PC-3 (cell line): ENCODE measurements at places on chromosomes 5 and 9. TPM values are rescaled to one million over a fixed set of nuclear protein-coding genes. Genes with fewer than 3 reads are reported as not detected.

CDC14B gene
- total RNA-seq: 10.5 and 11.4 TPM in 2 replicates

NDOR1 gene
- 21.5 and 25.7 TPM in 2 replicates for total RNA-seq

AK8 gene
- total RNA-seq: 0.55 TPM in 1 of 2 replicates, not detected in the other

DCP2 gene
- 26.7 and 33.6 TPM in 2 replicates for total RNA-seq

NOTCH1 gene
- total RNA-seq: 14.3 and 20.8 TPM in 2 replicates

SLC1A1 gene
- total RNA-seq: 3.2 and 4.8 TPM in 2 replicates

NSD1 gene
- total RNA-seq: 48.9 and 70.5 TPM in 2 replicates

RARS1 gene
- total RNA-seq: 63.6 and 78.1 TPM in 2 replicates

DNA sequence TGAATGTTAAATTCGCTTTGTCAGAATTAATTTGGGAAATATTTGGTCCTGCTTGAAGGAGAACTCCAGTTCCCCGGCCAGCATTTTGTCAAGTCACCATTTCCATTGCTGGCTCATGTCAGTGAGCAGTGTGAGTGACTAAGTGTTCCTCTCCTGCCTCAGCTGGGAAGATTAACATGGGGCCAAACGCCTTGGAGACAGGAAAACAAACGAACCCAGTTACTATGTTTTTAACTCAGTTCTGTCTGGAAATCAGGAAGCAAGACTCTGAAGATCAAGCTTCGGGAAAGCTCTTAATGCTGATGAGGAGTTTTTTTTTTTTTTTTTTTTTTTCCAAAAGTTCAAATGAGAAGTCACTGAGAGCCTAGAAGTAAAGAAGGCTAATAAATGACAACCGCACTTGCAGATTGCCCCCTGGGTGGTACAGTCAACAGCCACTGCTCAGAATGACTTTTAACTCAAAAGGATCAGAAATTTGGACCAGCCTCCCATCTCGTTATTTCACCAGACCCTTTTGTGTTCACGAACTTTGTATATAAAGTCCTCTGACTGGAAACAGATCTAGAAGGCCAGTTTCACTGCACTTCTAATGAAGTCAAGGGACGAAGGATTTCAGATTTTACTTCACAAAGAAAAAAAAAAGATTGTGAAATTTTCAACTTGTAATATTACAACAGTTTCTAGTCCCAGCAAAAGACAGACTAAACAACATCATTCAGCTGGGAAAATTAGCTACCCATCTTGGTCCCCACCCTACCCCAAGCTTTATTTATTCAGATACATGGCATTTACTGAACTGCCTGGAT is 121.3 kb downstream of the LHFPL2 start:
- DNase-seq: peak; percentile 52

- no peak for DNase-seq
These were observed 142.3 kb upstream of the OTULINL start for GRCh38 chr5:14439087-14439871.

DNA sequence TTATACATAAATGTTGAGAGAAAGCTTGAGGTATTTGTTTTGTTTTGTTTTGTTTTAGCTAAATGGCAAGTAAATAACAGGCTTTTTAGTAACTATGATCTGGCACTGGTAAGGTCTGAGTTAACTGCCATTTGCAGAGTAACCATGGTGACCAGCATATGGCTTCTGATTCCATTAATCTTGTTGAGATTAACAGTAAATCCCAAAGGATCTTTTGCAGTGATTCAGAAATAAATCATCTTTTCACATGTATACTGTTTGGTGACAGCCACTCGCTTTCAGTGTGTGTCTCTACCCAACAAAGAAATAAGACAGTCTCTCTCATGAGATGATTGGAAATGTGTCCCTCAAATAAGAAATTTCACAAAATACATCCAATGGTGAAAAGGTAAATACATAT is 235.6 kb downstream of the RAB3C start:
- no peak for DNase-seq

GRCh38 chr9:125932012-125932411 is 184.8 kb downstream of the PBX3 start:
- peak; percentile 96 for DNase-seq

- DNase-seq: no peak
These were observed 292.4 kb upstream of the ADAMTS16 start for GRCh38 chr5:4847766-4848165.

- no peak for DNase-seq
These were observed 42.1 kb downstream of the TIMD4 start for GRCh38 chr5:156920861-156921431.

DNA sequence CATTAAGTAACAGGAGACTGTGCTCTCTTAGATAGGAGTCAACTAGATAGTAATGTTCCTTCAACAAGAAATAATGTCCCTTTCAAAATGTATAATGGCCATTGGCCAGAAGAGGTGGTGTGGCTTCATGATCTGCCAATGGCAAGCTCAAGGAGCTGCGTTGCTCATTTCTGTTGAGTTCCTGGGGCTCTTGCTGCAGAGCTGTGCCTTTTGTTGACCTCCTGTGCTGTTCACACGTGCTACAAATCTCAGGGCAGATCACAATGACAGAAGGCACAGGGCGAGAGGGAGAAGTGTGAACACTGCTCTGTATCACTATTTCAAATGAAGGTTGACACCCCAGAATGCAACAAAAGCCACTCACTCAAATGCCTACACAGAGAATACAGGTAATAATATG is 16.0 kb upstream of the TBC1D2 start:
- no peak for DNase-seq

- no peak for DNase-seq
These were observed 266.8 kb downstream of the NDUFS4 start for GRCh38 chr5:53827211-53827651.

DNA sequence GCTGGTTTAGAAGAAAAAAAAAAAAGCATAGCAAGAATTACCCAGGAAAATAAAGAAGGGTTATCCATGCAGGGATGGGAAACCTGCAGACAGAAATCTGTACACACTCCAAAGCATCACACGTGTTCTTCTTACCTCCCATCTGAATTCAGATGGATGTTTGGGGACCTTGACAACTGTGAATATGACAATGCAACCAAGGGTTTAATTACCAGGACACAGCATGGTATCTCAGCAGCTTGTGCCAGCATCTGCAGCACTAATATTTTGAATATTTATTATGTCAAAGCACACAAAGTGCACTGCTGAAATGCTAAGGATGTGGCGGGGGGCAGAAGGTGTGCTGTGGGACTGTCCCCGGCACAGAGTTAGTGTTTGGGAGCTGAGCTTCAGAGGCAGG is 47.9 kb downstream of the SLIT3 start:
- no peak for DNase-seq

DNA sequence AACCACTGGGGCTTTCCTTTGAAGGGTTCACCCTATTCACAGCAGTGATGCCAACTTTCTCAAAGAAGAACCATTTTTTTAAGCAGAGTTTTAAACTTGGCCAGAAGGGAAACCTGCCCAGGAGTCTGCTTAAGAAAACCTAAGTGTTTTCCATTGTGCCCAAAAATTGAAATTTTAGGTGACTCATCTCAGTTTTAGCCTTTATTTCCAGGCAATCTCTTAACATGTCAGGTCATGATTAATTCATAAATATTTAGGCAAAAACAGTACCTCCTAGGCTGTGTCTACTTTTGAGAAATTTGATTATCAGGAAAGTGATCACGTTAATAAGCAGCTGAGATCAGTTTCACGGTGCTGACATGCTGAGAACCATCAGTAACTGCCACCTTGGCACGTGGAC is 61.9 kb downstream of the TLE1 start:
- DNase-seq: no peak

- no peak for DNase-seq
These were observed 42.1 kb downstream of the PCDH1 start for GRCh38 chr5:141835928-141836670.

DNA sequence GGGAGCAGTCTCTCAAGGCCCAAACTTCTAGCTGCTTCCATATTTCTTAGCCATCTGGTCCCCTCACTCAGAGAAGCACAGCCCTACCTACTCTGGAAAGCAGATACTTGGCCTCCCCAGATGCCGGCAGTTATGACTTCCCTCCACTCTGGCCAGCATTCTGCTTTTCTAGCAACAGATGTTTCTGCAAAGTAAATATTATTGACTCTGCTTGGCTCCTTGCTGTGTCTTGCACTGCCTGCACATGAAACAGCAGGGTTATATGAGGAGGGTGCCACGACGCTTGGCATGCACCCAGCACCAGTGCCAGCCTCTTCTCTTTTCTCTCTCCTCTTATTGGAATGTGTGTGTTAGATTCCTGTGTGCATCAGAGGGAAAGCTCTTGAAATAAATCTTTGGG is 99.7 kb downstream of the ARHGAP26 start:
- no peak for DNase-seq

DNA sequence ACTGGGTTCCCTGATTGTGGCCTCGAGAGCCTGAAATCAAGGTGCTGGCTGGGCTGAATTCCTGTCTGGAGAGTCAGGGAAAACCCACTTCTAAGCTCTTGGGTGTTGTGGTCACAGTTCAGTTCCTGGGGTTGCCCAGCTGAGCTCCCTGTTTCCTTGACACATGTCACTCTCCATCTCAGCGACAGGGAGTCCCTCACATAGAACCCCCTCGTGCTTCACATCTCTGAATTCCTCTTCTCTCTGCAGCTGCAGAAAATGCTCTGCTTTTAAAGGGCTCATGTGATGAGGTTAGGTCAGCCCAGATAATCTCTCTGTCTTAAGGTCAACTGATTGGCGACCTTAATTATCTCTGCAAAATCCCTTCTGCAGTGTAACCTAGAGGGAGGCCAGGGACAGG is 53.5 kb upstream of the NFIL3 start:
- no peak for DNase-seq

DNA sequence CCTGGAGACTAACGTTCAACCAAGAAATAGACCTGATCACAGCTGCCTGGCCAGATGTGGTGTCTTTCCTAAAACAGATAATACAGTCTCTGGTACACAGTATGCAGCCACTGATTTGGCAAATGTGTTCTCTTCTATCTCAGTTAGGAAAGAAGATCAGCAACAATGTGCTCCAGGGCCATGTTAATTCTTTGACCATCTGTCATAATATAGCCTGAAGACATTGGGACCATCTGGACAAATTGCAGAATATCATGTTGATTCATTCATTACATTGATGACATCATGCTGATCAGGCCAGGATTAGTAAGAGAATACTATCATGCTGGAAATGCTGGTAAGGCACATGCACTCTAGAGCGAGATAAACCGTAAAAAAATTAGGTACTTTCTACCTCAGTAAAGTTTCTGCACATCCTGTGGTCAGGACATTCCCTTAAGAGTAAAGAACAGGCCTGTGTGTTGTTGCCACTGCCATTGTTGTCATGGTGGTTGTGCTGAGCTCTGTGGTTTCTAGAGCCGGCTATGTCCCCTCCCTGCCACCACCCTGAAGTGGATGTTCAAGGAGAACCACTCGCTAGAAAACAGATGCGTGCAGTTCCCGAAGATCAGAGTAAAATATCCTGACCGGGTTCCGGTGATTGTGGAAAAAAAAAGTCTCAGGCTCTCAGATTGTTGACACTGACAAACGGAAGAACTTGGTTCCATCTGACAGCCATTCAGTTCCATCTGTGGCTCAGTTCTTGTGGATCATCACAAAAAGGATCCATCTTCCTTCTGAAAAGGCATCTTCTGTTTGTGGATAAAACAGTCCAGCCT is 6.4 kb upstream of the JMY start:
- peak; percentile 81 for DNase-seq

DNA sequence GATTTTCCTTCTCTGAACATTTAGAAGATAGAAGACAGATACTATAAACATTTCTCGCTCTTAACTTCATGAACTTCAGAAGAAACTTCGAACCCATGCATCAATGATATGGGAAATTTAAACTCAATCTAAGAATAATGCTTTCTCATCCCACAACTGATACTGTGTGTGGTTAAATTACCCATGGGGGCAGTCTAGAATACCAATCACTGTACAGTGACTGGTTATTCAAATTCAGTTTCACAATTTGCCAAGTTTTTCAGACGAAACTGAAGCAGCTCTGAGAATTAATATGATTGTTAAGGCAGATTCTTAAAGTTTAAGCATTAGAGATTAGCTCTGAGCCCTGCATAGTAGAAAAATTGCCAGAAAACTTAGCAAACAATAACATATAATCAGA is 431.0 kb downstream of the SH3GL2 start:
- no peak for DNase-seq

DNA sequence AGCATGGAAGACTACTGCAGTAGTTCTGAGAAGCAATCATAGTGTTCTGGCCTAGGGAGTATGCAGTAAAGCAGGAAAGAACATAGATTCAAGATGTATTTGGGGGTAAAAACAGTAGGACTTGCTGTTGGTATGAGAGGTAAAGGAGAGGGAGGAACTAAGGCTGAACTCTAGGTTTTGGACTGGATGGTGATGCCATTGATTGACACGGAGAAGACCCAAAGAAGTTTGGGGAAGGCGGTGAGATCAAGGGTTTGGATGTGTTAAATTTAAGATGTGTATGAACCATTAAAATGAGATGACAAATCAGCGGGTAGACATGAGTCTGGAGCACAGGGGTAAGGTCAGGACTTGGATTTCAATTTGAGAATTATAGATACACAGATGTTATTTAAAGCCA is 2.0 kb upstream of the CDC37L1 start:
- DNase-seq: no peak

DNA sequence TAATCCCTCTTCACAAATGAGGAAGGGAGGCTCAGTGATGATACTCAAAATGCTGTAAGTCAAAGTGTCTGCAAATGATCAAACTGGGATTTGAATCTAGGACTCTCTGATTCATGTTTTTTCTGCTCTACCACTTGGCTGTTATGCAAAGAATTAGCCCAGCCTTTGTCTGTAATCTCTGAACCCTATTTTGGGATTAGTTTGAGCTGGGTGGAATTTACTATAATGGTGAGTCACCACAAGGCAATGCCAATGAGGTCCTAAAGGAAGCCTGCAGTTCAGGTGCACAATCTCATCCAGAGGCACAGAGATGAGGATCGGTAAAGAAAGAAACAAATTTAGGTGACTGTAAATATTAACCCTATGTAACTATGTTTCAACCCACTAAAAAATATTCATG is 29.2 kb downstream of the RFK start:
- peak; percentile 75 for DNase-seq

DNA sequence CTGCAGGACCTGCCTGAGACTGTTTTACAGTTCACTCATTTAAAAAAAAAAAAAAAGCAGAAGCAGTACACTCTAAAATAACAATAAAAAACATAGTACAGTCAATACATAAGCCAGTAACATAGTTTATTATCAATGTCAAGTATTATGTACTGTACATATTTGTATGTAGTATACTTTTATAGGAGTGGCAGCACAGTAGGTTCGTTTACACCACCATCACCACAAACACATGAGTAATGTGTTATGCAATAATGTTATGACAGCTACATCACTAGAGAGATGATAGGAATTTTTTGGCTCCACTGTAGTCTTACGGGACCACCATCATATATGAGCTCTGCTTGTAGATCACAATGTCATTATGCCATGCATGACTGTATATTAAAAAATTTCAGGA is 462.8 kb downstream of the ISL1 start:
- peak; percentile 37 for DNase-seq

DNA sequence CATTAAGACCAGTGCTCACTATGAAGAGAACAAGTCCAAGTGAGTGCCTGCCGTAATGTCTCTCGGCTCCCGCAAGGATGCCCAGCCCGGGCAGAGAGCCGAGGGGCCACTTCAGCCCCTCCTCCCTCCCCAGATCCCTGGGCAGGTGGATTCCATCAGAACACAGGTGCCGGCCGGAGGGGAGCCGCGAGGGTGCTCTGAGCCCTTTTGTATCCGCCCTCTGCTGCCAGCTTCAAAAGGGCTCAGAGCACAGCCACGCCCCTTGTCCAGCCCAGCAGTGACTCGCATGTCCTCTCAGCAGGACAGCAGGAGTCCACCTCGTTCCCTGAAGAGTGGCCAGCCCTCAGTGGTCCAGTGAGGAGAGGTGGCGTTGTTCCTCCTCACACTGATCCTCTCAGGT is 43.9 kb downstream of the CYFIP2 start:
- DNase-seq: no peak

- DNase-seq: peak; percentile 85
These were observed 58.2 kb downstream of the RICTOR start for GRCh38 chr5:39015743-39016586.
